Activated CD4-positive, alpha-beta memory T cell treated with anti-CD3 and anti-CD28 coated beads for 36 hours (primary cell): ENCODE measurements at places on chromosomes 3 and 15. TPM values are rescaled to one million over a fixed set of nuclear protein-coding genes. Genes with fewer than 3 reads are reported as not detected.

The GREM1 gene
- total RNA-seq: not detected

- DNase-seq: no peak
- H3K4me3 ChIP-seq: no peak overlapping the region
- no peak overlapping the region for H3K27ac ChIP-seq
- no peaks in the 10 kb centered on the region for H3K4me1 ChIP-seq
Measured at GRCh38 chr15:61033319-61033718, 195.8 kb downstream of the RORA start.

DNA sequence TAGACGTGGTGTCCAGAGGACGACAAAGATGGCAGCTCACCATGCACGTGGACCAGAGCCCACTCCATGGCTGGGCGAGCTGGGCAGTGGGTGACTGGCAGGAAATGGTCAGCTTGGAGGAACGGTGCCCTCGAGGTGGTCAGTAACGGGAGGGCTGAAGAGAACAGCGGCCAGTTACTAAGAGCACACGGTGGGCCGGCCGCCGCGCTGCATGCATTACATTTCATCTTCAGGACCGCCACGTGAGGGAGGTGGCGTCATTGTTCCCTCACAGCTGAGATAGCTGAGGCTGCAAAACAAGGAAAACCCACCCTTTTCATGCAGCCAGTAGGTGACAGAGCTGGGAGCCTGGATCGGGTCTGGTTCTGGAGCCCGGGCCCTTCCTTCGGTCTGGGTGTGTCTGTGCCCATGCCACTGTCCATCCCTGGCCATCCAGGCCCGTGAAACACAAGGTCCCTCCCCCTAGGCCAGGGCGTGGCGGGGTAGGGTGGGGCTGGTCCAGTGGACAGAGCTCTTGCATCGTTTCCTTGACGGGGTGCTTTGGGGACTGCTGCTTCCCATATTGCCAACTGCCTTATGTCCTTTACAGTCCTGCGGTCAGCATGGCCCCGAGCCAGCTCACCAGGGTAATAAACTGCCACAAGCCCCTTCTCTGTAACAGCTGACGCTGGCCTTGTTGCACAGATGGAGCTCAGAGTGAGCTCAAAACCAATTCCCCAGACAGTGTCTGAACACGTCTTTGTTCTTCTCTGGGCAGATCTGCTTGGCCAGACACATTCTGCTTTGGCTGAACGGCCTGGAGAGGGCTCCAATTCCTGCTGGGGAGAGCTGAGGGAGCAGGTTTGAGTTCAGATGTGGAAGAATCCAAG lies 51.8 kb downstream of the RGMA start:
- no peaks in the 10 kb centered on the region for H3K36me3 ChIP-seq
- no peaks in the 10 kb centered on the region for H3K27me3 ChIP-seq
- no peak overlapping the region for H3K27ac ChIP-seq
- H3K4me3 ChIP-seq: no peak overlapping the region

GRCh38 chr3:177772908-177773557 lies 575.8 kb upstream of the TBL1XR1 start:
- no peaks in the 10 kb centered on the region for H3K27me3 ChIP-seq
- H3K4me1 ChIP-seq: peaks cover 5% of the 10 kb centered on the region
- H3K36me3 ChIP-seq: peaks cover 4% of the 10 kb centered on the region
- no peak overlapping the region for H3K4me3 ChIP-seq
- no peak for DNase-seq
- no peak overlapping the region for H3K27ac ChIP-seq

- H3K27me3 ChIP-seq: no peaks in the 10 kb centered on the region
- no peak overlapping the region for H3K27ac ChIP-seq
- no peak for DNase-seq
- no peak overlapping the region for H3K4me3 ChIP-seq
Measured at GRCh38 chr15:74680456-74680855, 15.4 kb downstream of the EDC3 start.

DNA sequence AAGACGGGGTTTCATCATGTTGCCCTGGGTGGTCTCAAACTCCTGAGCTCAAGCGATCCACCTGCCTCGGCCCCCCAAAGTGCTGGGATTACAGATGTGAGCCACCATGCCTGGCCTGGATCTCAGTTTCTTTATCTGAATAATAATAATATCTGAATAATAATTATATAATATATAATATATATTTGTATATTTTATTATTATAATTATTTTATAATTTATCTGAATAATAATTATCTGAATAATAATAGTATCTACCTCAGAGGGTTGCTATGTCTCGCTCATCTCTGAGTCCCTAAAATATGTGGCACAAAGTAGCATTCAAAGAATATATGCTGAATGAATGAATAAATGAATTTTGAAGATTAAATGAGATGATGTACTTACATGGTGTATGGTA lies 44.8 kb downstream of the TMEM40 start:
- peaks cover 3% of the 10 kb centered on the region for H3K27me3 ChIP-seq
- H3K36me3 ChIP-seq: no peaks in the 10 kb centered on the region
- no peak for DNase-seq
- H3K4me3 ChIP-seq: no peak overlapping the region
- no peak overlapping the region for H3K27ac ChIP-seq
- no peaks in the 10 kb centered on the region for H3K4me1 ChIP-seq

- H3K4me3 ChIP-seq: no peak overlapping the region
- H3K36me3 ChIP-seq: peaks cover 2% of the 10 kb centered on the region
Measured at GRCh38 chr15:58777107-58777506, 6.0 kb downstream of the MINDY2 start.
